ENCODE measurements at places on chromosomes 11 and 22.

DNA sequence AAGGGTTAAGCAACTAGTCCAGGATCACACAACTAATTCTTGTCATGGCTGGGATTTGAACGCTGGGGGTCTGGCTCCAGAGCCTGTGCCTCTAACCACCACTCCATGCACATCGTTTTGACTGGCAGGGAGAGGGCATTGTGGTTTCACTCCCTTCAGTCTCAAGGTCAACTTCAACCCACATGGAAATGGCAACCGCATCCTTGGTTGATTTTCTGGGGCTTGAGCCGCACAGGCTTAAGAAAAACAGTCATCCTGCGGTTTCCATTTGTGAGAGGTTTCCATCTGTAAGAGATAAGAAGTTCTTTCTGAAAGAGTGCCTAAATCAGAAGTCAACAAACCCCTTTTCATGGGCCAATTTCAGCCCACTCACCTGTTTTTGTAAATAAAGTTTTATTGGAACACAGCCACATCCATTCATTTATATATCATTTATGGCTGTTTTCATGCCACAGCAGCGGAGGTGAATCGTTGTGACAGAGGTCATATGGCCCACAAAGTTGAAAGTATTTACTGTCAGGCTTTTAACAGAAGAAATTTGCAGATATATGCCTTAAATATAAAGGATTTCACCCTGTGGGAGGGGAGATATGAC, 65.7 kb downstream of the SGSM1 start:
- DNase-seq, result no peak

DNA sequence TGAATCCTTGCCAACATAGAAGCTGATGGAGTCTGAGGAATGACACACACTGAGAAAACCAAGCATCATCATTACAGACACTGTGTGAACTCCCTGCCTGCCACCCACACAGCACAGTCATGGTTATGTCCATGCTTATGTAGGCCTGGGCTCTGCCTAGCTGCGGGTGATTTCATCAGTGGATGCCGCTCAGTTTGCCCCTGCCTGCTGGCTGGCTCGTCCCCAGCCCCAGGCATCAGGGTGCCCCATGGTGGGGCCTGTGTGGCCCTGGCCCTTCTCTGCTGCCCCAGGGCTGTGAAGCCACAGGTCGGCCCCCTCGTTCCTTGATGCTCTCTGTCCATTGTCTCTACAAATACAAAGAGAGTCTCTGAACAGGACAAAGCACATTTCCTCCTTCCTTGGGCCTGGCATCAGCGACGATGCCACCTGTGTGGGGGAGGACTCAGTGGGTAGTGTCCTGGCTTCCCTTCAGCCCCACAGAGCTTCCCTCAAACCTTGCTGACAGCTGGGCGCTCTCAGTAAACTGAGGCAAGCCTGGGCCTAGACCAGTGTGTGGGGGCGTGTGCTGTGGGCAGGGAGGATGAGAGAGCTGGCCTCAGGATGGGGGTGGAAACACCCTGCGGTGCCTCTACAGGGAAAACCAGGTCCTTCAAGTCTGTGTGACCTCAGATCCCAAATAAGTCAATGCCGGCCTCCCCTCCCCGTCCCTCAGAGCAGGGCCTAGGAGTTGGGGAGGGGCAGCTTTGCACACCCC, 20.0 kb upstream of the TUB start:
- DNase-seq, result no peak

DNA sequence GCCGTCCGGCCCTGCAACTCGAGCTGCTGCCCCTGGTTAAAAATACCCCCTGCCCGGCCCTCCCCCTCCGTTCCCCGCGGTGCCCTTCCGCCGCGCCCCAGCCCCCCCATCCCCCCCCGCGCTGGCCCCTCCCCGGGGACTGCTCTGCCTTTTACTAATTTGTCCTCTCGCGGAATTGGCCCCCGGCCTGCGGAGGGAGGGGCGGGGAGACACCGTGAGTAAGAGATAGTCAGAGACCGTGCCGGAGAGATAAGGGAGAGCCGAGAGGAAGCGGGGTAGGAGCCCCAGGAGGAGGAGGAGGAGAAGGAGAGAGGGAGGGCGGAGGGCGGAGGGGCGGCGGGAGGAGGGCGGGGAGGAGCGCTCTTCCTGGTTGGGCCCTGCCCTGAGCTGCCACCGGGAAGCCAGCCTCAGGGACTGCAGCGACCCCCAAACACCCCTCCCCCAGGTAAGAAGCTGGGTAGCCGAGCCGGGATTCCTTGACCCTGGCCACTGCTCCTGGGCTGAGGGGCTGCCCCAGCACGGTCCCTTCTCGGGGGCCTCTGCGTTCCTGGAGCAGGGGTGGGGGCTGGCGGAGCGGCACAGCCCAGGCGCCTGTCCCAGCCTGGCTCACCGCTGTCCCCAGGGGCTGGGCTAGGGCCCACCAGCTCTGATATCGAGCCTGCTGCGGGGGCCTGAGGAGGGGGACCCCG, at the start of gene CAPN1:
TSS of gene CAPN1 (plus strand) at position 360 of the 689 bp plus-strand sequence. CDS start 774 bp downstream, outside the sequence.
- DNase-seq, result peak; percentile 72

GRCh38 chr22:45201678-45202332, 38.1 kb downstream of the NUP50 start:
- DNase-seq, result no peak

DNA sequence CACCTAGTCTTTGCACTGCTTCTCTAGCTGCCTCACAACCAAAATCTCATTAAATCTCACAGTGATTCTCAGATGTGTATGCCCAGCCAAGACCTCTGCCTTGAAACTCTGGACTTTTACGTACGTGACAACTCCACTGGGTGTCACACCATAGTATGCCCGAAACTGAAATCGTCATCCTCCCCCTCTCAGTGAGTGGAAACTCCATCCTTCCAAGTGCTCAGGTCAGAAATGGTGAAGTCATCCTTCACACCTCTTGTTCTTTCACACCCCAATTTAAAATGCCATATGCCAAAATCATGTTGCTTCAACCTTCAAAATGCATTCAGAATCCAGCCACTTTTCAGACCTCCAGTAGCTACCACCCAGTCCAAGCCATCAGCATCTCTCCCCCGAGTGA, 42.5 kb downstream of the SFI1 start:
- DNase-seq, result no peak

DNA sequence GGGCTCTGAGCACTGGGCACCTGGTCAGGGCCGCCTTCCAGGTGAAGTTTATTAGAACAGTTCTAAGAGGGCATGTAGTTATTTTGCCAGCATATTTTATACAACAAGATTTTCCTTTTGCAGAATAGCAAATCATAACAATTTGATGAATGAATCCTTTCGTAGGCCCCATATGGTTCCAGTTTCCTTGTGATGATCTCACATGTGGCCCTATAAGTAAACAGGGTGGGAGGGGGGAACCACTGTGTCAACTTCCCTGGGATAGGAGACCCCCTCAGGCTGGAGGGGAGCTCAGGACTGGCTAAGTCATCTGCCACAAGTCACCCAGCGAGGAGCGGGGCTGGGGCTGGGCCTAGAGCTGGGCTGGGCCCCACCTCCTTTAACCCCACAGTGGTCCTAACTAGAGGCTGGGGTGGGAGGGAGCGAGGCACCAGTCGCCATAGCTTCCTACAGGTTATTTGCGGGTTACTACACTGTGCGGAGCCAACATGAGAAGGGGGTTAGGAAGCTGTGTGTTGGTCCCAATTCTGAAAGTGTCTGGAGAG, 4.2 kb downstream of the FBLN1 start:
- no peak for DNase-seq

DNA sequence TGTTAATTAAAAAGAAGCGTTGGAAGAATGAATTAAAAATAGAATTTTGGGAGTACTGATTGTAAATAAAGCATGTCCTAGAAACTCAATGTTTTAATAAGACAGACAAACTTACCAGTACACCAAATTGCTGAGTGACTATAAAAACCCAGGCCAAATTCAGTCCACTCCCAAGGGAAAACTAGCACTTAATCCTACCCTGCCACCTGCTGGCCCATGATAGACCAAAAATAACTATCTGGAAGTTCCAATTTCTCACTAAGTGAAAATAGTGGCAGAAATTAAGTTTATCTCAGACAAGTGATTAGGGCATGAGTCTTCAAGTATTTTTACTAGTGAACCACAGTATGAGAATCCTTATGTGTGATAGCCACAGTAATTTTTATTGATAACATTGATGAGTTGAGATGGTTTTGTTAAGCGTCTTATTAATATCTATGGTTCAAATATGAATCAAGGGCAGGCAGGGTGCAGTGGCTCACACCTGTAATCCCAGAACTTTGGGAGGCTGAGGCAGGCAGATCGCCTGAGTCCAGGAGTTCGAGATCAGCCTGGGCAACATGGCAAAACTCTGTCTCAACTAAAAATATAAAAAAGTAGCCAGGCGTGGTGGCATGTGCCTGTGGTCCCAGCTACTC, 9.8 kb upstream of the DDX10 start:
- peak; percentile 46 for DNase-seq

GRCh38 chr22:19730655-19731360, 7.5 kb downstream of the GP1BB start:
- peak; percentile 81 for DNase-seq

GRCh38 chr11:126612671-126613070, 257.2 kb downstream of the ST3GAL4 start:
- DNase-seq, result no peak

GRCh38 chr11:45663486-45664375, 1.7 kb downstream of the CHST1 start:
- DNase-seq, result no peak

DNA sequence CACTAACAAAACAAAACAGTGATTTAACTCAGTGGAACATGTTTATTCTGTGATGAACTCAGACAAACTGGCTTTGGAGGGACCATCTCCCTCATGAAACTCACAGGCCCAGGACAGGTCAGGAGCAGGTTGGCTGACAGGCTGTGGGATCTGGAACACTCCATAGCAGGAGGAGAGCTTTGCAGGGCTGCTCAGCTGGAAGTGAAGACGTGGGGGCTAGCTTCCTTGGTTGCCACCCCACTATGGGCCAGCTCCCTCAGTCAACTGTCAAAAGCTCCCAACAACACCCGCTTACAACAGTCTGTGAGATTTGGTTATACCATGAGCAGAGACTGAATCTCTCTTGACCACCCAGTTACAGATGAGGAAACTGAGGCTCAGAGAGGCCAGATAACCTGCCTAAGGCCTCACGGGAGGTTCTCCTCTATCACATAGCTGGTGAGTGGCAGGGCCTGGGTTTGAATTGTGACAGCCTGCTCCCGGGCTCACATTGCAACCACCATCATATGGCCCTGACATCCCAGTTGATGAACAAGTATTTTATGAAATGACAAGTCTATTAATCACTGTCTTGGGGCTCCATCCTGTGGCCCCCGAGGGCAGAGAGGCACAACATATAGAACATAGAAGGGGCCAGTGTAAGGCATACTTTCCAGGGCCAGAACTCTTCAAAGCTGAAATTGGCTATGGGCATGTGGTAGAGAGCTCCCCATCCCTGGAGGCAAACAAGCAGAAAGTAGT, 473.4 kb downstream of the MN1 start:
- no peak for DNase-seq

GRCh38 chr11:67267188-67268080, 1.2 kb downstream of the GRK2 start:
- DNase-seq, result no peak

DNA sequence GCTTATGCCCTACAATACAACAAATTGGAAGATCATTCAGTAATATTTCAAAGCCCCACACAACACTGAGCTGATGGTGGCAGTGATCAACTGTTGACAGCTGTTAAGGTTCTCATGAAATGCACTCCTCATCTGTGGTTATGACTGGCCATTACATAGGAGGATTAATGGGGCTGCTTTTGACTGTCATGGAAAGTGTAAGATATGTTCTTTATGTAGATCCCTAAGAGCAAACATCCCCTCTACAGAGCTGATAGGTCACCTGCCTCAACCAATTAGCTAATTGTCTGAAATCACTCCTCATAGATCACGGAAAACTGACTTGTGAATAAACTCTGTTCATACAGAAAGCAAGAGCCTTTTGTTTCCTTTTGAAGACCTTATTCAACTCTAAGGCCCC, 78.1 kb downstream of the GAB2 start:
- no peak for DNase-seq

- DNase-seq, result peak; percentile 25
Measured at GRCh38 chr11:31487848-31488247, 21.6 kb downstream of the IMMP1L start.

DNA sequence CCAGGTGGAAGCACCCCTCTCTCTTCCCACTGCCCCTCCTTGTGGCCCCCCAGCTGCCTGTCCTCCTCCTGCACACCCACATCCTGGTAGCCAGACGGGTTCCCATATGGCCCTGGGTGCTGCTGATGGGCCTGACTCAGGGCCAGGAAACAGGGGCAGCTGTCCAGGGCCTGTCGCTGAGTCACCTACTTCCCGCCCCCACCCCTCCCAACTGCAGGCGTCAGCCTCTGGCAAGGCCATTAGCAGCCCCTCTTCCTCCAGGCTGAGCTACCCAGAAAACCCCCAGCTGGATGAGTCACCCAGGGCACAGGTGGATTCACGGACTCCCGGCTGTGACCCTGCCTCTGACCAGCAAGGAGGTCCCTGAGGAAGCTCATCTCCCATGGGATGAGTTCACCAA, 6.9 kb upstream of the GAL start:
- DNase-seq, result peak; percentile 35

GRCh38 chr11:36051235-36052144, 107.6 kb downstream of the LDLRAD3 start:
- DNase-seq, result no peak

DNA sequence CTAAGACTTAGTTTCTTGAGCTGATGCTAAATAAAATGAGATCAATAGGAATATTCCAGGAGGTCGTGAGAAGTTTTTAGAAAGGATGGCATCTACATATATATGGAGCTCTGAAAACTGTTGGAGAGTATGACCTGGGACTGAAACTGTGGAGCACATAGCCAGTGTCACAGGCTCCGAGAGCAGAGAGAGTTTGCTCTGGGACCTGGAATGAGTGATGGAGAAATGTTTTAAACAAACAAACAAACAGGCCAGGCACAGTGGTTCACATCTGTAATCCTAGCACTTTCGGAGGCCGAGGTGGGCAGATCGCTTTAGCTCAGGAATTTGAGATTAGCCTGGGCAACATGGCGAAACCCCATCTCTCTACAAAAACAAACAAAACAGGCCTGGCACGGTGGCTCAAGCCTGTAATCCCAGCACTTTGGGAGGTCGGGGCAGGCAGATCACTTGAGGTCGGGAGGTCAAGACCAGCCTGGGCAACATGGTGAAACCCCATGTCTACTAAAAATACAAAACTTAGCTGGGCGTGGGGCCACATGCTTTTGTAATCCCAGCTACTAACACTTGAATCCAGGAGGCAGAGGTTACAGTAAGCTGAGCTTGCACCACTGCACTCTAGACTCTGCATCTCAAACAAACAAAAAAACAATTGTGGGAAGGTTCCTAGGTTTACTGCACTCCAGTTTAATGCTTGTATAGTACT, 67.1 kb downstream of the SLC35F2 start:
- DNase-seq, result no peak

GRCh38 chr11:70226183-70226582, 23.1 kb downstream of the FADD start:
- DNase-seq, result no peak

- DNase-seq, result peak; percentile 24
Measured at GRCh38 chr11:18669711-18670110, 28.9 kb upstream of the TMEM86A start.

- DNase-seq, result no peak
Measured at GRCh38 chr11:3786781-3787428, 10.4 kb downstream of the NUP98 start.

- no peak for DNase-seq
Measured at GRCh38 chr11:122189229-122189628, 73.2 kb upstream of the BLID start.
